Activated CD4-positive, alpha-beta T cell treated with anti-CD3 and anti-CD28 coated beads, Interleukin-2, amount 10 ng/mL, durations not matched to agents 24 days and 14 days (primary cell): ENCODE measurements at places on chromosomes 6 and 20.

GRCh38 chr6:158781692-158782373 lies 37.3 kb downstream of the EZR start:
- DNase-seq = no peak

DNA sequence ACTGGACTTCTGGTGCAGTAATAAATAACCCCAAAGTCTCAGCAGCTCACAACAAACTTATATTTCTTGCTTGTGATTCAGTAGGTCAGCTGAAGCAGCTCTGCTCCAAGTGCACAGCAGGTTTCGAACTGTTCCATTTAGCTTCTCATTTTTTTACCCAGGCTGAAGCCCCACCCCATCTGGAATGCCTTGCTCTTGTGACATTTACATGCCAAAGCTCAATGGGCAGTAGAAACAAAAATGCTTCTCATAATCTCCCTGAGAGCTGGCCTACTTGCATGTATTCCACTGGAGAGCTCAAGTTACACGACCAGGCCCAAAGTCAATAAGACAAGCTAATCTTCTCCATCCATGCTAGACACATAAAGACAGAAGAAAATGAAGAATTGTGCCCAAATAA lies 165.2 kb downstream of the HAO1 start:
- no peak for DNase-seq

GRCh38 chr6:109344226-109344625 lies 38.0 kb downstream of the CD164 start:
- no peak for DNase-seq

DNA sequence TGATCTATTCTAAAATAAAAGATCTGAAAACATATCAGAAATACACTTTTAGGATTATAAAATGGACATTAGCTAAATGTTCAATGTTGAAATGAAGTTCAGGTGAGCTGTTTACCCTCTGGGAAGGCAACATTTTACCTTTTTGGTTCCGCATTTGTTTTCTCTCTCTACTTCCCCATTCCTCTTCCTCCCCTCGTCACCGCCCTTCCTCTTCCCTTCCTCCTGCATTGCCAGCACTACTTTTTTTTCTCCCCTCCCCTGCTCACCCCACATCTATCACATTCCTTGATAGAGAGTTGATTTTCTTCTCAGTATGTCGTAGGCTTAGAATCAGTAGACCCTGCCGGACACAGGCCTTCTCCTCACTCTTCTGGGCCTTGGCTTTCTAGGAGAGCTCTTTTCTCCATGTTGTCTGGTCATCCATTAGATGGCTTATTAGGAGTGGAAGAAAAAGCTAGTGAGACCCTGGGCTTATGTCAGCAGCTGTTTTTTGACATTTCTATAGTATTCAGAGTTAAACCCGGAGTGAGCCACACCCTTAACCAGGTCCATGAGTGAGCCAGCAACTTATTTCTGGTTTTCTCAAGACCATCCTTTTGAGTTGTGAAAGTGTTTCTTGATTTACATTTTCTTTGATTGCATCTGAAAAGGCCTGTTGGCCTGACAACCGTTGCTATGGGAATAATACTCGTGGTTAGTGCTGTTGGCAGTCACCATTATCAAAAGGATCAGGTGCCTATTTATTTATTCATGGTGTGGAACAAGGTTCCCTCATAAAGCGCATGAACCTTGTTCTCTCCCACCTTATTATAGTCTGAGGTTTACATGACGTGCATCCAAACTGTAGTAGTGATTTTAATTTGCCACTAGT lies 90.9 kb downstream of the DTD1 start:
- DNase-seq = no peak

DNA sequence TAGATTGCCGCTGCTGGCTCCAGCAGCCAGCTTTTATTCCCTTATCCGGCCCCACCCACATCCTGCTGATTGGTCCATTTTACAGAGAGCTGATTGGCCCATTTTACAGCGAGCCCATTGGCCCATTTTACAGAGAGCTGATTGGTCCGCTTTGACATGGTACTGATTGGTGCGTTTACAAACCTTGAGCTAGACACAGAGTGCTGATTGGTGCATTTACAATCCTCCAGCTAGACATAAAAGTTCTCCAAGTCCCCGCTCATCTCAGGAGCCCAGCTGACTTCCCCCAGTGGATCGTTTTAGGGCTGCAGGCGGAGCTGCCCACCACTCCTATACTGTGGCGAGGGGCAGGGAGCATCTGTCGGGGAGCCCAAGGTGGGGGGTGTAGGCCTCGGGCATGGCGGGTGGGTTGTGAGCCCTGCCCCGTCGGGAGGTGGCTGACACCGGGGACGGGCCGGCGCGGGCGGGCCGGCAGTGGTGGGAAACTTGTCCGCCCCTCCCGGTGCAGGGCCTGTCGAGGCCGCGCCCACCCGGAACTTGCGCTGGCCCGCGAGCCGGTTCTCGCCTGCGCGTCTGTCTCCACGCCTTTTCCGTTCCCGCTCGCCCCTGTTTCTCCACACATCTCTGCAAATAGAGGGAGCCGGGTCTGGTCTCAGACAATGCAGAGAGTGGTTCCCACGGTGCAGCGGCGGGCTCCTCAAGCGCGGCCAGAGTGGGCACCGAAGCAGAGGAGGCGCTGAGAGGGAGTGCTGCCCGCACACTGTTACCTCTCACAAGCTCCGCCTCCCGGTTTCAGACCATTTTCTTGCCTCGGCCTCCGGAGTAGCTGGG lies 86.1 kb upstream of the STMND1 start:
- peak; percentile 70 for DNase-seq

DNA sequence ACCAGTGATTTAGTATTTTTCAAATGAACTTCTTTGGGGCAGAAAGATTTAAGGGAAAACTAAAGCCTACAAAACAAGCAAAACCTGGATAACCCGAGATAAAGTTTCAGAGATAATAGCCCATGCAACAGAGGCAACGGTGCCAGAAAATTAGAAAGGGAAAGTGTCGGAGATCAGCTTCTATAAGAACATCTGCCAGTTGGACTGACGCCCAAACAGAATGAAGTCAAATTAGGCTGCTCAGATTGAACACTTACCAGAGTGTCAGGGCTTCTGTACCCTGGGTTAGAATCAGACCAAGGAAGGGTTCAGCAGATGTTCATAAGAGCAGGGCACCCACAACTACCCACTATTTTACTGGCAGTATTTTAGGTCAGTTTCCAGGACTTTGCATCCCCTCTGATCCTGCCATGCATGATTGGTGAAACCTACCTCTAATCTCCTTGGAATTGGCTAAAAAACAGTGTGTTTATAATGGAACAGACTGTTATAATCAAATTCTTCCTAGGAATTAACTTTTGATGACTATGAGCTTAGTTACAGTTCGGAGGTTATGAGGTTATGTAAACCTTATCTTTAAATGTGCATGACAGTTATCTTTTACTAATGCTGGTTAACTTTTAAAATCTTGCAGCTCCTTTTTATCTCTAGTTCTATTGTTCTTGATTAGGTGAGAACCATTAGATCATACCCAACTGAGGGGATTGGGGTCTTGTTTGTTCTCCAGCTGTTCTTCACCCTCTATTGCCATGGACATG lies 13.1 kb downstream of the BMP2 start:
- no peak for DNase-seq

DNA sequence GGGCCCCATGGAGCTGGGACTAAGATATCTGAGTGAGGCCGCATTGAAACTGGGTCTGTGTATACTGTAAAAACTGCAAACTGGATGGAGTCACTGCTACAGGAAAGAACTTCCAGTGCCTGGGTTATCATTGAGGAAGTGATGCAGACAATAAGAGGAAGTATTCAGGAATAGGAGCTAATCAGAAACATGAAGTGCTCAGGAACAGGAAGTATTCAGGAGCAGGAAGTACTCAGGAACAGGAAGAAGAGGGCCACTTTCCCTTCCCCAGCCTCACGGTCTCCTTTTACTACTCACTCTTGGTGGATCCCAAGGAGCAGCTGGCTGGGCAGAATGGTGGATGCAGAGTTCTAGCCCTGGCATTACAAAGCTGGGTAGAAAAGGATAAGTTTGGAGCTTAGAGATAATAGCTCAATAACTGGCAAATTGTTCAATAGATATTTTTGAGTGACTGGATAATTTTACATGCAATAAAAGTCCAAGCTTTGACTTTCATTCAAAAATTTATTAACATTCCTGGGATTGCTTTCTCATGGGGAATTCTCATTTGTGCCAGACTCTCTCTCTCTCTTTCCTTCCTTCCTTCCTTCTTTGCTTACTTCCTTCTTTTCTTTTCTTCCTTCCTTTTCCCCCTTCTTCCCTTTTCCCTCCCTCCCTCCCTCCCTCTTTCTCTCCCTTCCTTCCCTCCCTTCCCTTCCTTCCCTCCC lies 82.2 kb upstream of the PAX1 start:
- no peak for DNase-seq

DNA sequence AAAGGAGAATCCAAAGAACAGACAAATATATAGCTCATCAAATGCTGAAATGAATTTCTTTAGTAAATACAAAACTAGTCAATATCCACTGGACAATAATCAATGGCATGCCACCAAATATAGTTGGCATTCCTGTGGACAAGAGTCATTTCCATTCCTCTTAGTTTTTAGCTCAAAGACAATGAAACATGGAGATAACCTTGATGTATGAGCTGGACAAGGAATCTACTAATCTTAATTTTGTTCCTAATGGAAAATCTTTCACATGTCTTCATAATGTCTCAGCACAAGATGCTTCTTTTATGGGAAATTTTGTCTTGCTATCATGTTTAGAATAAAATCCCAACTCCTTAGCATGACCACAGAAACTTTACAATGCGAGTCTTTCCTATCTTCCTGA lies 87.8 kb downstream of the PFDN4 start:
- no peak for DNase-seq
